Foreskin fibroblast (primary cell): ENCODE measurements at places on chromosomes 6 and 20.

DNA sequence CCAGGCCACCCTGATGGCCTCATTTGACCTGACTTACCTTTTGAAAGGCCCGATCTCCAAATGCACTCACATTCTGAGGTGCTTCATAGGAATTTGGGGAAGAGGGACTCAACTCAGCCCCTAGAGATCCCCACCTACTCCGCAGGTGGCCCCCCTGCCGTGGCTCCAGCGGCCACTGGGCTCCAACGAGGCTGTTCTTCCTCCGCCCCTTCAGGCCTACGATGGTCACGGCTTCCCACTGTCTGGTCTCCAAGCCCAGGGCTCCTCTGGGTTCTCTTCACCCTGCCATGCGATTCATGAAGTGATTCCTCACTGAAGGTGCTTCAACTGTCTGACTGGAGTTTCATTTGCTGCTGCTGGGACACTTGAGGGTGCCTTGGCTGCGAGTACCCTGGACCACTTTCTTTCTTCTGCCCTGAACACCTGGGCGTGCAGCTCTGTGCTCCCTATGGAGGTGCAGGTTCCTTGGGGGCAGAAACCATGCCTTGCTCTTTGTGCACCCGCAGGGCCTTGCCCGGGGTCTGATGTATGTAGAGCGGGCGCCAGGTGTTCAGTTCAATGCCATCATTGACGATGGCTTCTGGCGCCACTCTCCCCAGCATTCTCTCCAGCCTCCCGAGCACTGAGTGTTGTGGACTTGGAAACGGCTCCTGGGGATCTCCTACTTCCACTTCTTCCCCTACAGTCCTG is 10.0 kb upstream of the DUSP22 start:
- no peak for DNase-seq

DNA sequence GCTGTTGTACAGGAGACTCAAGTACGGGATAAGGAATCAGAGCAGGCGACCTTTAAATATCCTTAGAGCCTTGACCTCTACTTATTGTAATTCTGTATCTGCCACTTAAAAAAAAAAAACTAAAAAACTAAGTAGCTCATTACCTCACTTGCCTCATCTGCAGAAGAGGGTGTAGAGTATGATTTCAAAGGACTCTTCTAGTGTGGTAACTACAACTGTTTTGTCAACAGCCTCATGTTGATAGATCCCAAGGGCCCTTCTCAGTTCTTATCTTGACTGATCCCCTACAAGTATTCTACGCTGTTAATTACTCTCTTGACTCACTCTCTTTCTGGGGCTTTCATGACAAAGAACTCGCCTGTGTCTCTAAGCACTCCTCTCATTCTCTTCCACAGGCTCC is 16.7 kb upstream of the PDYN start:
- no peak for DNase-seq

DNA sequence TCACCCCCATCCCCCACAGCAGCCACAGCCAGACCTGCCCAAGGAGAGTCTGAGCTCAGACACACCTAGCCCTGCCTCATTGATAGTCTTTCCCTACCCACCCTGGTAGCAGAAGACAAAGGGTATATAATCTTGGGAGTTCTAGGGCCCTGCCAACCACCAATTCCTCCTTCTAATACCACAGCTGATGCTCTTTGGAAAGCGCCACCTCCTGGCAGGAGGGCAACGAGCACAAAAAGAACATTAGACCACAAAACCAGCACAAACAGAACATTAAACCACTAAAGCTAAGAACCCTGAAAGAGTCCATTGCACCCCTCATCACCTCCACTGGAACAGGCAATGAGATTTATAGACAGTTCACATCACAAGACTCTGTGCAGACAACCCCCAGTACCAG is 195.8 kb upstream of the FUT9 start:
- no peak for DNase-seq

DNA sequence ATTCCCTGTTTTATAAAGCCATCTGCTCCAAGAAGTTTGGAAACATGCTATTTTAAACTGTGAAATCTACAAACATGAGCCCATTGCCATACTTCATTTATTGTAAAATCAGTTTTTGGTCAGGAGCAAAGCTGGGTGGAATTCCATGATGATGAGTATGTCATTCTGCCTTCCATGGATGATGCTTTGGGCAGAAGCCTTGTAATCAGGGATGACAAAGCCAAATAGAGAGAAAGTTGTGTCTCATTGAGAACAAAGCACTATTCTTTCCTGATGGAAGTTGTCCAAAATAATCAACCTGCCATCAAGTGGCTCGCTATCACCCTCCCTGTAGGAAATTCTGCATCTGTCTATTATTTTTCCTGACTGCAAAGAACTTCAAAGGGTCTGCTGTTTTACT is 313.0 kb upstream of the DEFB112 start:
- no peak for DNase-seq

GRCh38 chr6:105170059-105170458 is 9.8 kb downstream of the POPDC3 start:
- peak; percentile 72 for DNase-seq
